ENCODE measurements at places on chromosomes 4 and X.

- no peak for DNase-seq
Measured at GRCh38 chr4:168695288-168695687, 198.4 kb downstream of the PALLD start.

- DNase-seq, result no peak
Measured at GRCh38 chr4:63528256-63528991, 880.8 kb downstream of the TECRL start.

GRCh38 chr4:175873707-175874106 lies 61.6 kb upstream of the GPM6A start:
- DNase-seq, result no peak

GRCh38 chr4:155734065-155734464 lies 24.8 kb upstream of the GUCY1B1 start:
- no peak for DNase-seq

DNA sequence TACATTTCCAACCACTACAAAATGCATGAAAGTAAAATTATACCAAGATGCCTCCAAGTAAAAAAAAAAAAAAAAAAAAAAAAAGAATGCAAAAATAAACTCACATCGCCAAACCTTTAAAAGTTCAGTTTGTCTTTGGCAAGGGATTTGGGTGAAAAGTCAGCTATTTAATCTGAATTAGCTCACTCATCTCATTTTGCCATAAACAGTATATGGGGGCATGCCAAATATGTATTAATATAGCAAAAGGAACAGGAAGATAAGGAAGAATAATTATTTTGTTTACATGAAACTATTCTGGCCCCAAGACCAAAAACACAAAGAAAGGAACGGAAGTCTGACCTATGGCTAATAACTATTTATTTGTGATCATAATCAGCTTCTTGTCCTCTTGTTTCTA lies 114.7 kb upstream of the SLC6A14 start:
- no peak for DNase-seq

GRCh38 chrX:154046031-154046781 lies 26.5 kb upstream of the IRAK1 start:
- DNase-seq, result peak; percentile 18

- no peak for DNase-seq
Measured at GRCh38 chrX:132488180-132488705, 595 bp downstream of the MBNL3 start.

- no peak for DNase-seq
Measured at GRCh38 chr4:105061136-105061696, 85.5 kb upstream of the TET2 start.

DNA sequence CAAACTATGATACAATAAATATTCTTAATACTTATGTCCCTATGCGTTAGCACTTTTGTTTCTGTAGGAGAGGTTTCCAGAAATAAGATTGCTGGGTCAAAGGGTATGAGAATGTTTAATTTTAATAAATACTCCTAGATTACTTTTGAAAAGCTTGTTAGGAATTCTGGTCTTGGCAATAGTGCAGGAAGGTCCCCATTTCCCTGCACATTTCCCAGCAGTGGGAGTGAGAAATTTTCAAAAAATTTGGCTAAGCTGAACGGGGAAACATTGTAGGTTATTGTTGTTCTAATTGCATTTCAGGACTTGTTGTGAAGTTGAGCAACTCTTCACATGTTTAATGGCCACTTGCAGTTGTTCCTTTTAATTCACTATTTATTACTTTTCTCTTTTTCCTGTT lies 27.1 kb downstream of the IGFBP7 start:
- no peak for DNase-seq

DNA sequence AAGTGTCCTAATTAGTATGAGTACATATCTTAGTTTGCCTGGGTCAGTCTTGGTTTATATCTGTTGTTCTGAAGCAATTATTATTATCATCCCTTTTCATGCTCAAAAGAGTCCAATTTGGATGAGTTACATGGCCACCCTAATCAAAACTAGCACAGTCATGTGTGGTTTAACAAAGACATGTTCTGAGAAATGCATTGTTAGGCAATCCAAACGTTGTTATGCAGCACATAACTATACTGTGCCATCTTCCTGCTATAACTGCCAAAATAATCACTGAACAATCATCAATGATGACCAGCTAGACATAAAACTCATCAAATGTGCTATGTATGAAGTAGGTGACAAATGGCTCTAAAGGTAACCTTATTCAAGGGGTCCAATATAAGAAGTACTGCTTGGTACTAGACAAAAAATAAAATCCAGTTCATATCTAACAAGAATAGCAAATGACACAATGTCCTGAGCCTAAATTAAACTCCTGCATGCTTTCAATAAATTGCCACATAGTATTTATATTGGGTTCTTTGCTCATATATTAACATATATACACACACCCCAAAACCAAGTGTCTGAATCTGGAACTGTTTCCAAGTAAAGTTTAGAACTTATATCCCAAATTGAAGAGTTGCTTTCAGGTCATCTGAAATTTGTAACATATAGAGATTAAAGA lies 41.9 kb downstream of the CNOT6L start:
- DNase-seq, result no peak

DNA sequence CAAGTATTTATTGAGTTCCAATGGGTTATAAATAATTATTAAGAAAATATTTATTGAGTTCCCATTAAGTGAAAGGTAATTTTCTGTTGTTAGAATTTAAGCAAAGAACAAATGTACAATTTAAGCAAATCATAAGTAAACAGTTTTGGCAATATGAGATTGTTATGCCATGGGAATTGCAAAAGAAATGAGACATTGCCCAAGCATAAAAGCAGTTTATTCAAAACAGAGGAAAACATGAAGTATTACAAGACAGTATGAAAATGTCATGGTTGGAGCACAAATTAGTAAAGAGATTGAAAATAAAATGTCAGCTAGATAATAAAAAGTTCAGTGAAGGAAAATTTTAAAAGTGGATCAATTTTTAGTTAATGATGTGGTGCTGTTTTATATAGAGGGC lies 706.1 kb upstream of the EPHA5 start:
- no peak for DNase-seq

DNA sequence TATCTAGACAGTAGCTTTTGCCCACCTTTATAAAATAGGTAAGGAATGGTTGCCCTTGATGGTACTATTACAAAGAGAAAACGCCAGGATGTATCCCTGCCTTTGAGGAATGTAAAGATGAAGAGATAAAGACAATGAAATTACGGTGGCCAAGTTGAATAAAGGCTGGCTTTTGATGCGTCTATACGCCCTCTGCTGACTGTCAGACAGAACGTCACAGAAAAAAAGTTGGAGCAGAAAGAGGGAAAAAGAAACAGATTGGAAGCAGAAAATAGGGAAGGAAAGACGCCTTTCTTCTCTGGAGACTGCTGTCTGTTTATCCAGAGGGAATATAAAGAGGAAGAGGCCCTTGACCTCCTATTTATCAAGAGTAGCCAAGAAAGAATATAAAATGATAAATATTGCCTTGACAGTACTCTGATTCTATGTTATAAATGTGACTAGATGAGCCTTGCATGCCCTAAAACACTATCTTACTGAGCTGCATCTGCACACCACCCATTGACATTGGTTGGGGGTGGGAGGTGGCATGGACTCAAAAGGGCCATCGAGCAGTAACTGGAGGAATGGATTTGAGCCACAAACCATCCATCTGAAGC lies 30.6 kb downstream of the PCDH19 start:
- DNase-seq, result no peak

DNA sequence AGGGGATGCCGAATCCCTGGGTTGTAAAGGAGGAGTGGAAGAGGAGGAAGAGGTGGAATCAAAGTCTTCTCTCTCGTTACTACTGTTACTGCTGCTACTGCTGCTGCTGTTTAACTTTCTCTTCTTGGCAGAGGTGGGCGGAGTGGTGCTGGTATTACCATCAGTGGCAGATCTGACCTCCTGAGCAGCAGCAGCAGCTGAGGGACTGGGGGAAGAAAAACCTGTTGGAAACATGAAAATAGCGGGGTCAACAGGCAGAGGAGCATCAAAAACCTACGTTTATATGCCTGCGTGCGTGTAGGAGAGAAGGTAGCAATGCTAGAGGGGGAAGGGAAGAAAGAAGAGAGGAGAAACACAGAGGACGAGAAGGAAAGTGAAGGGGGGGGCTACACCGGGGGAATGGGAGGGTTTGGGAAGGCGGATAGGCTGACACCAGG lies 339 bp downstream of the CUL4B start:
- no peak for DNase-seq

DNA sequence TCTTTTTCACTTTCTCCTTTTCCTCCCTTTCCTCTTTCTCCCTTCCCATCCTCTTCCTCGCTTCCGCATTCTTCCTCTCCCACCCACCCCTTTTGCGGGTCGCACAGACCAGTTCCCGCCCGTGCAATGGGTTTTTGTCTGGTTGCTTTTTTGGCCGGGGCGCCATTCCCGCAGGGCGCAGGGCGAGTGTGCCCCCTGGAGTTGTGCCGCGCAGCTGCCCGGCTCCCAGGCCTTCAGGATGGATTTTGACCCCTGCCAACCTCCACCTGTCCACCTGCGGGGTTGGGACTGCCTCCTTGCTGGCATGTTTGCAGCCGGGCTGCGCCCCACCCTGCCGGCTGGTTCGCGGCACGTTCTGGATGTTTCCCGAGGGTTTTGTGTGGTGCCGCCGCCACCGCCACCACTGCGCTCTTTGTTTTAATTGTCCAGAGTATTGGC lies 578 bp upstream of the SEL1L3 start:
- DNase-seq, result no peak

DNA sequence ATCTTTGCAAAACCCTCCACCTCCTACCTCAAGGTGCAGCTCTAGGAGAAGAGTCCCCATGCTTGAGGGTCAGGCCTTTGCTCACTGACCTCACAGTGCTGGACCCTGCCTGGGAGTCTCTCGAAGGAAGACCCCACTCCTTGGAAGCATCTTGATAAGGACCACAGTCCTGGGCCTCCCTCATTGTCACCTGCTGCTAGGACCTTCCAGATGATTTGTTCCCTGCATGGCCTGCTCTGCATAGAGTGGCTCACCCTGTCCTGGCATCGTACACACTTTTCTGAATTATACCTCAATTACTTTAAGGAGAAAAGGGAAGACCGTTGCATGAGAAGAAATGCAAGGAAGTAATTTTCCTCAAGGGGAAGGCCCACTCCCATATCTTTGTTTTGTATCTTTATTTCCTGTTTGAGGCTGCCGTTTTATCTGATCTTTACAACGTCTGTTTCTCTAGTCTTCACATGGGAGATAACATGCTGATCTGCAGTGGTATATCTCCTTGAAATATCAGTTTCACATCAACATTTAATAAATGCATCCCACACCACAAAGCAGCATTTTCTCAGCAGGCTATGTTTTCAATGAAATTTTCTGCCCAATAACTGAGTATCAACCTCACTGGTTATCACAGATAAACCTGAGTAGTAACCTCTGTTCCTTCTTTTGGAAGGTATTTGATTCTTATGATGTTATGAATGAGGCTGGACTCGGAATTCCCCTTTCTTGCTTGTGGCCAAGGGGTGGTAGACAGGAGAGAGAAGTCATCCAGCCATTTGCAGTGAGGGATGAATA lies 15.0 kb upstream of the AKAP17A start:
- no peak for DNase-seq

GRCh38 chr4:159279084-159279483 lies 176.2 kb downstream of the RAPGEF2 start:
- no peak for DNase-seq

GRCh38 chrX:105136786-105137185 lies 83.7 kb downstream of the TEX13A start:
- no peak for DNase-seq

DNA sequence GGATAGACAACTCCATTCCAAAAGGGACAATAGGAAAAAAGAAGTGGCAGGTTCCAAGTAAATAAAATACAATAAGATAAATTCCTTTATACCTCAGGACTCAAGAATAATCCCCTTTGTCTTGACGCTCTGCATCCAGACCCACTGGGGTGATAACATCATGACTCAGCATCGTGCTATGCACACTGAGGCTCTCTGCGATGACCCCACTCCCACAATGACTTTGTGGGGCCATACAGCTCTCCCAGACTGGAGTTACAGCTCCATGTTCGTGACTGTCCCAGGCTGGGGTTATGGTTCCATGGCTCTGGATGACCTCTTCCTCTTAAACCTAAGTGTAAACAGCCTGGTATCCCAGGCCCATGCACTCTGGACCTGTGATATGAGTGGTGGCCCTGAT lies 254.5 kb upstream of the ADGRL3 start:
- DNase-seq, result no peak

DNA sequence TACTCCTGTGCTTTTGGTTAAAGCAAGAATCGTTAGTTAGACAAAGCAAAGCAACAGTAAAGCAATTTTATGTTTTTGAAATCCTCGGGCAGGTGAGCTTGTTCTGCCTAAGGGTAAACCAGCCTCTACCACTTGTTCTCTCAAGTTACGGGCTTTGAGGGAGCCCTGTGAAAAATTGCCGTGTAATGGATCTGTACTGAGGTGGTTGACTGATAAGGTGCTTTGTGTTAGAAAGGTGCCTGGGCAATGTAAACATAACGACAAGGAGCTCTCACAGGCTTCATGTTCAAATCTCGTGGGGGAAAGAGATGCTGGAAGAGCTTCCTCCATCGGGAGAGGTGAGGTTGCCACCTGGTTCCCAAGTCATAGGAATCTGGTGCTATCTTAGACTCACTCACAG lies 111.8 kb downstream of the TRAPPC11 start:
- DNase-seq, result no peak

GRCh38 chr4:7912826-7913225 lies 26.8 kb downstream of the AFAP1 start:
- DNase-seq, result no peak

- DNase-seq, result no peak
Measured at GRCh38 chrX:132505116-132505515, 16.3 kb upstream of the MBNL3 start.

DNA sequence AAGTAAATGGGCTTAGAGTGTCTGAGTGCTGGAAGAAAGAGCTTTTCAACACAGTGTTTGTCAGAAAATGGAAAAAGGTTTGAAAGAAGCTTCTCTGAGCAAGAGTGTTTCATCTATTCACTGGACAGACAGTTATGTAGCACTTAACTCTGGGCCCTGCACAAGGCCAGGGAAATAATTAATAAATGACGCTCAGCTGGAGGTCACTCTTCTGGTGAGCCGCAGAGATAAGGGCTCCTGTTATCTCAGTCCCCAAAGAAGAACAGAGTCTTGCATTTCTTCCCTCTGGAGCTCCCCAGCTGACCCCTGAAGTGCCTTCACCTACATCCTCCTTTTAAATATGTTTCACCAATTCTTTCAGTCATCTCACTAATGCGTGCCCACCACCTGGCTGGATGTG lies 90.4 kb downstream of the SLC16A2 start:
- DNase-seq, result no peak

DNA sequence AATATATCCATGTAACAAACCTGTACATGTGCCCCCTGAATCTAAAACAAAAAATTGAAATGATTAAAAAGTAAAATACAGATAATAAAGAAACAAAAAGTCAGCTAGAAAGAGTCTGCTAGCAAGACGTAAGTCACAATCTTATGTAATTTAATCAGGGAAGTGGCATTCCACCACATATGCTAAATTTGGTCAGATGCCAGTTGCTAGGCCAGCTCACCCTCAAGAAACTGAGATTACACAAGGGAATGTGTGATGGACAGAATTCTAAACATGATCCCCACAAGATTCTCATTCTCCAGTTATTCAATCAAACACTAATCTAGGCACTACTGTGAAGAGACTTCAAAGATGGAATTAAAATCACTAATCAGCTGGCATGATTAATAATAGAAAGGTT lies 689.3 kb downstream of the CENPC start:
- DNase-seq, result no peak

GRCh38 chrX:617891-618290 lies 12.7 kb upstream of the SHOX start:
- DNase-seq, result no peak

- no peak for DNase-seq
Measured at GRCh38 chr4:105386012-105386411, 87.8 kb downstream of the PPA2 start.

GRCh38 chrX:153576961-153577360 lies 22.0 kb downstream of the CCNQ start:
- DNase-seq, result no peak

GRCh38 chrX:129797251-129797906 lies 17.6 kb downstream of the SASH3 start:
- no peak for DNase-seq

All from anterior cingulate cortex (tissue), 58 donors.